ENCODE measurements at places on chromosomes 1 and 21.

GRCh38 chr1:51482881-51483280 is 36.2 kb downstream of the EPS15 start:
- DNase-seq = no peak

DNA sequence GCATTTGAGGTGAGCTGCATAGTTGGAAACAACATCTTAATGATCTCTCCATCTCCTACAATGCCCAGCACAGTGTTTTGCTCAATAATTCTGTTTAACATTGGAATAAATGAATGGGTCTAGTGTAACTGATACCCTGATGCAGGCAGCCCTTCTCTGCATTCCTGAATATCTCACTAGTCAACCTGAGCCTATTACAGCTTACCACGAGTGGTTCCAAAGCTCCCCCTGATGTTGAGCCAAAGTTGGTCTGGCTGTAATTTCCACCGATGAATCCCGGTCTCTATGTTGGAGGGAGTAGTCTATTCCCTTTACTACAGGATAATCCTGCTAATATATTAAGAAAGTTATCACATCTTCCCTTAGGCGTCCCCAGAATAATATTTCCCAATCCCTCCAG is 63.8 kb downstream of the ZBTB18 start:
- no peak for DNase-seq

GRCh38 chr1:77012066-77012465 is 144.8 kb downstream of the ST6GALNAC5 start:
- DNase-seq = no peak

- no peak for DNase-seq
Observed at GRCh38 chr21:22468893-22469292, 1470.7 kb downstream of the NCAM2 start.

DNA sequence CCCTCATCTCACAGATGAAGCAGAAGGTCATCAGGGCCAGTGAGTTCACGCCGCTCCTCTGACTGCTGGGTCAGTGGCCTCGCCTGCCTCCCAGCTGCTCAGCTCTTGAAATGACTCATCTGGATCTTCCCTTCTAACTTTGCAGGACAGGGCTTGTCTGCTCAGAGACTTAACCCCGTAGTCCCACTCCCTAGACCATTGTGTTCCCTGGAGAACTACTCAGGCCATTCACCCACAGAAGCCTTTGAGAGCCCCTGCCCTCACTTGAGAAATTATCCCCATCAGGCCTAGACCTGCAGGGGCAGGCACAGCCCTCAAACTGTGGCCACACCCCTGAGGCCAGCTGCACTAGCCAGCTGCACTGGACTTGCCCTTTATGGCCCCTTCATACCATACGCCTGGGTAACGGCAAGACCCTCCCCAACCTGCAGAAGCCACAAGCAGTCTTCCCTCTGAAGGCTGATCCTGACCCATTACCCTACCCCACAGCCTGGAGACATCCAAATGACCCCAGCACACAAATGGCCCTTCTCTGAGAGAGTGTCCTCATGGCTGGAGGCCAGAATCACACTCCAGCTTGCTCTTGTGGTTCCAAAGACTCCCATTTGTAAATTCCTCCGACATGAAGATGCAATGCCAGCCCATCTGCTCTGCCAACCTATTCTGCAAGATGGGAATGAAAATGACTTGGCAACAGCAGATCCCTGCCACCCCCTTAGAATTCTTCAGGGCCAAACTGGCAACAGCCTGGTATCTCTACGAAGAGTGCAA is 33.2 kb downstream of the RCSD1 start:
- DNase-seq = no peak

GRCh38 chr1:54475357-54475881 is 69.2 kb upstream of the SSBP3 start:
- no peak for DNase-seq

DNA sequence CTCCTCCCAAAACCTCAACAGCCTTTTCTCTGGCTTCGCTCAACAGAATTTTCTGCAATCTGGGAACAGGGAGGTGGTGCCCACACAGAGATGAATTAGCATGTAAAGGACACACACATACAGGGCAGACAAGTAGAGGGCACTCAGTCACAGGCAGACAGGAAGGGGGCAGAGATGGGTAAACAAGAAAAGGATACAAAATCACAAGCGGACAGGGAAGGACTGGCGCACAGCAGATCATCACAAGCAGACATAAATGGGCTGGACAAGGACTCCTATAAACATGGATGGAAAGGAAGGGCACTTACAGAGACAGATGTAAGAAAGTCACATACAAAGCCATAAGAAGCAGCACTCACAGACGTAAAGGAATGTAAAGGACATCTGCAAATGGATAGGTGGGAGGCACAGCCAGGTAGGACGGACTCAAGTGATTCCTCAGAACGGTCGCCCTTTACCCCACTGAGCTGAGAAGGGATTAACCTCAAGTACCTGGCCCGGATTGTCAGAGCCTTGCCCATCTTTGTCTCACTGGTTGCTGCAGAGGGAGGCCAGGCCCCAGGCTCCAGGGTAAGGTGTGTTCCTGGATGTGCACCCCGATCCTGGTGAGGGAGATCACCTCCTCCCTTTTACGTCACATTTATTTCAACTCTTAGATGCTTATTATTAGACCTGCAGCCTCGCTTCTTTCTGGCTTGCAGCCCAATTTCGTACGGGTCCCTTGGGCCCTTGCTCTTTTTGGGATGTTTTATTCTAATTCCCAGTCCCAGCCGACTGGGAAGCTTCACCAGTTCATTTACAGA is 836 bp upstream of the PRCC start:
- no peak for DNase-seq

All from lower leg skin (tissue), 4 donors.